Erythroblast (primary cell): ENCODE measurements at places on chromosomes 2 and 18.

GRCh38 chr2:158214431-158214830 is 112.8 kb downstream of the UPP2 start:
- DNase-seq = no peak

DNA sequence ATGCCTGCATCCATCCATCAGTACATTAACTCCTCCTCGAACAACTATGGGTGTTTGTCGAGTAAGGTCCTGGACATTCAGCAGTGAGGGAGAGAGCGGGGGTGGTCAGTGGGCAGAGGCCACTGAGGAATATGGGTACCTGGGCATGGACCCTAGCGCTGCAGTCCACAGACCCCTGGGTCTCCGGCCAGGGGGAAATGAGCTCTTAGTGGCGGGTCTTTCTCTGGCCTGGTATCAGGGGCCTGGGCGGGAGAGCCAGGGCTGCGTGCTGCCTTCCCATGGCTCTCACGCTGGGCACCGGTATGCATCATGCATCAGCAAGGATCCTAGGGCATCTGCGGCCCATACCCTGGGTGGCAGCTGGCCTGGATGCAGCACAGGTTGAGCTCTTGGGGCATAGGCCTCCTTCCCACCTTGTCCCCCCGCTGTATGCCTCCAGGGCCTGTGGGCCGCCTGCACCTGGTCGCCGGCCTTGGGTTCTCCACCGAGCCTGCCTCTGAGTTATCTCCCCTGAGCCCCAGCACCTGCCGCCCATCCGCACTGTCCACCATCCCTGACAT is 1.3 kb upstream of the MOCOS start:
- no peak for DNase-seq

- peak; percentile 43 for DNase-seq
Measured at GRCh38 chr18:32019251-32019948, 775 bp downstream of the RNF125 start.

DNA sequence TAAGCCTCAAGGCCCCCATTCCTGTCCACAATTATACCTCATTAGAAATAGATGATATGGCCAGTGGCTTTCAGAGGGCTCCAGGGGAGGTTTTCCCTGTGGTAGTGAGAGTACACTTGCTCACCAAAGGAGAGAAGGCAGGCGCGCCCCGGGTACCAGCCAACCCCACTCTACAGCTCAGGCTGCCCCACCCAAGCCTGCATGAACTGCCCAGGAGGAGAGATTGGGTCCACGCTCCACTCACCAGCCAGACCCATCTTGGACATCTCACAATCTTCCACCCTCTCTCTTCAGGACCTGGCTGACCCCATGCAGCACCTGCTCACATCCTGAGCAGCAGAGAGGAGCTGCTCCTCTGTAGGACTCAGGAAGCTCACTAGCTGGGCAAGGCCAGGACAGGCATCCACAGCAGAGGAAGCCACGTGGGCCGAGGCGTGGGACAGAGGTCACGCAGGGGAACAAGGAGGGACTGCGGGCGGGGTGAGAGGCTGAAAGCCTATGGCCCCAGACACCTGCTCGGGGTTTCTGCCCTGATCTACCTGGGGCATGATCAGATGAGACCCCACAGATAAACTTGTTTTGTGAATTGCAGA is 53.9 kb upstream of the GLI2 start:
- no peak for DNase-seq

DNA sequence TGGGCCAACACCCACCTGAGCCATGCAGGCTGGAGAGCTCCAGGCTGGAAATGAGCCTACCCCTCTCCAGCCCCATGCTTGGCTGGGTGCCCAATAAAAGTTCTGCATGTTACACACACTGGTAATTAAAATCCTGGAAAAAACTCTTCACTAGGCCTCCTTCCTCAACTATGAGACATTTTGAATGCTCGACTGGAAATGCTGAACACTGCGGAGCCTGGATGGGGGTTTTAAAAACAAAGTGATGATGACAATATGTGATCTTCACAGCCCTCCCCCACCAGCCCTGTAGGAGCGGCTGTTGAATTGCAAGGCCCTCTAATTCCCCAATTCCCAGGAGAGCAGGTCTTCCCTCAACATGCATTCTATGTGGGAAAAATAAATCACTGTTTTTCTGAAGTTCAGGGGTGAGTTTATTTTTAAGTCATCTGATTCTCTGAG is 179.2 kb downstream of the TTC32 start:
- no peak for DNase-seq

DNA sequence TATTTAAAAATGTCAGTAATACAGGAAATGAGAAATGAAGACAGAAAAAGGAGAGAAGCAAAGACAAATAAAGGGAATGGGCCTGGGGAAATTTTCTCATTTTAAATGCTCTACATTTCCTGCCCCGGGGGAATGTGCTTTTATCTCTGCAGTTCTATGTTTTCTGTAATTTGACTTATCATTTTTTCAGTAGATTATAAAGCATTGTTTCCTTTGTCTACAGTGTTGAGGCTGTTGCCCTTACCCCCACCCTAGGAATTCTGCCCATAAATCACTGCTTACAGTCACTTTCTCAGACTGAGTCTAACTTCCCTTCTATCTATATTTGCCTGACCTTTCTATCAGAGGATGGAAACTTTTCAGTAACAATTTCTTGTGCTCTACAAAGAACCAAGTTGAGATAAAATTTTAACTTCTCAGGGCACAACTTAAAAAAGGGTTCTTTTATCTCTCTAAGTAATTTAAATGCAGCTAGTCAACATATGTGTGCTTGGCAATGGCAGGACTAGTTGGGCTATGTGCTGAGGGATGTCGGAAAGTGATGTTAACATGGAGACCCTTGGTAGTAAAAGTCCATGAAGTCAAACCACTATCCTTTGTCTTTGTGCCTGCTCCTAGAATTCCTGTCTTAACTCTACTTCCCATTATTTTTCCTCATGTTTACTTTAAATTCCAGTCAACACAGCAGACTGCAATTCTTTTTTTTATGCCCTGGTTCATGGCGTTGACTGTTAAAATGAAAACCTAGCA is 146.5 kb upstream of the MMADHC start:
- DNase-seq = no peak

DNA sequence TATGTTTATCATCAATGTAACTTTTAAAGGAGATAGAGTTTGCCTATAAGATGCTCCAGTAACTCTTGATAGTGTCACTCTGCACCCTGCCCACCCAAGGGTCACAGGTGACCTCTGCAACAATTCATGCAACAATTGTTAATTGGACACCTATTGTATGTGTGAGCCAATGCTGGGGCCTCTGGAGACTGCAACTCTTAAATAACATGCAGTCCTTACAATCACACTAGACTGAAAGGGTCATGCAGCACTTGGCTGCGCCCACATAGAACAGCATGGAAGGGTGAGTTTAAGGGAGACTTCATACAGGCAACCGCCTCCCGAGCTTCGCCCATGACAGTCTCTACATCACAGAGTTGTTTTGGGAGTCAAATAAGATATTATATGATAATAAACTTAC is 137.1 kb upstream of the TWIST2 start:
- no peak for DNase-seq
